ENCODE measurements at places on chromosomes 1 and 21. TPM values are rescaled to one million over a fixed set of nuclear protein-coding genes. Genes with fewer than 3 reads are reported as not detected.
A peak's percentile ranks its signal among the peaks of the same experiment; 100 is the strongest.

DNA sequence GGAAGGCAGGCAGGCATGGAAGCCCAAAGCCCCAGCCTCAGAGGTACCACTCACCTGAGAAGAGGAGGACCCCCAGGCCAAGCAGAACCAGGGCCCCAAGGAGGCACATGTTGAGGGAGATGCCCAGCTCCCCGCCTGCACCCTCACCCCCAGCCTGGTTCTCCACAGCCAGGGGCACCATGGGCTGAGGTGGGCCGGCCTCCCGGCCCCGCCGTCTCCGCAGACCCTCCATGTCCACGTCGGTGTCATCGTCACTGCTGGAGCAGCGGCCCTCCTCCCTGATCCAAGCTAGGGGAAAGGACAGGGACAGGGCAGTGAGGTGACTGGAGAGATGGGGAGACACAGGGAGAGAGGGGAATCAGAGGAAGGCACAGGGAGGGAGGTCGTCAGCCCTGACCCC, 7.8 kb downstream of the PBXIP1 start:
- no peak for DNase-seq

GRCh38 chr1:197774466-197775281, 606 bp downstream of the DENND1B start:
- DNase-seq = peak; percentile 65

Gene CYYR1
- not detected for total RNA-seq

- no peak for DNase-seq
Measured at GRCh38 chr1:59477286-59477685, 180.4 kb downstream of the FGGY start.

- DNase-seq = no peak
Measured at GRCh38 chr1:109133002-109133706, 19.2 kb downstream of the ELAPOR1 start.

Gene PRAMEF12
- not detected for total RNA-seq

DNA sequence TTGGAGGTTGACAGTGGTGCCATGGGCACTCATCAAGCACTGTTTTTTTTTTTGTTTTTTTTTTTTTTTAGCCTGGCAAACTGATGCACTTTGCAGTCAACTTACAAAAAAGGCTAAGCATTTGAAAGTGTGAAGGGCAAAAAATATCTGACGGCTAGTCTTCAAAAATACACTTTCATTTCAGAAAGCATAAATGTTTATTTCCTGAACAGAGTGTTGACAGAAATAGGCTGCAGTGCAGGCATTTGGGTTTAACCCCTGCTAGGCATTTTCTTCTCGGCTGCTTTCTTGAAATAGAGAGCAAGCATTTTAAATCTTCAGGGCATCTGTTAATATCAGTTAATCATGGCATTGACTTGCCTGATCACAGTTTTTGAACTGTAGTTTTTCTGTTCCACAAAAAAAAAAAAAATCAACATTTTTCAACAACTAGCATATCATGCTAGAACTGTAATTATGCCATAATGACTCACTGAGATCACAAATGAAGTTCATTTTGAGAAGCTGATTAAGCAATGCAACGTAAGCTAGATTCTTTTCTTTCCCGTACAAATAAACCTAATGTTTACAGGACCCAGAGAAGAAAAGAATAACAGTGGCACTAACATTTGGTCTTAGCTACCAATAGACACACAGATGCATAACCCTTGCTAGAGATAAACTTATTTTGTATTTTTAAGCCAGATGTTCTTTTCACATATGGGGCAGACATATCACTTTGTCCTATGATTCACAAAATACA, 100.4 kb upstream of the USH2A start:
- no peak for DNase-seq

DNA sequence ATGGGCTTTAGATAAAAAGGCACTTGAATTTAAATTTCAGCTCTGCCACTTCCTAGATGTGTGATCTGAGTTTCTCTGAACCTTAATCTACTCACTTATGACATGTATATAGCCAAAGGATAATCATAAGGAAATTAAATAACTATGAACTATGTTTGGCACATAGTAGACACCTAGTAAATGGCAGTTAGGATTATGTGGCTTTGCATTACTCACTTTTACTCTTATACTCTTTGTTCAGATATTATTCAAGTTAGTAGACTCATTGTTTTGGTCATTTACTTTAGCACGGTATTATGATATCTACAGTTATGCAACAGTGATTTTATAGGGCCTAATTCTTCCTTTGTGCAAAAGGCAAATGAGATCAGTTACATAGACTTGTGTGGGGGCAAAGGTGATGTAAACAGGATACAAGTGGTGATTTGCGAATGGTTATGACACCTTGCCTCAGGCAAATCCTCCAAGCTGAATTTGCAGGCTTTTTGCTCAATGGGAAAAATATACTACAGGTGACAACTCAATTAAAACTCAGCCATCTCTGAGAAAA, 297.2 kb upstream of the PBX1 start:
- no peak for DNase-seq

Data from CD4-positive, alpha-beta memory T cell (primary cell).